ENCODE measurements at places on chromosomes 3 and 15.
A peak's percentile ranks its signal among the peaks of the same experiment; 100 is the strongest.

GRCh38 chr3:194588741-194589140, 44.5 kb downstream of the TMEM44 start:
- DNase-seq: no peak

GRCh38 chr3:38005076-38006020, 14.8 kb downstream of the VILL start:
- no peak for DNase-seq

DNA sequence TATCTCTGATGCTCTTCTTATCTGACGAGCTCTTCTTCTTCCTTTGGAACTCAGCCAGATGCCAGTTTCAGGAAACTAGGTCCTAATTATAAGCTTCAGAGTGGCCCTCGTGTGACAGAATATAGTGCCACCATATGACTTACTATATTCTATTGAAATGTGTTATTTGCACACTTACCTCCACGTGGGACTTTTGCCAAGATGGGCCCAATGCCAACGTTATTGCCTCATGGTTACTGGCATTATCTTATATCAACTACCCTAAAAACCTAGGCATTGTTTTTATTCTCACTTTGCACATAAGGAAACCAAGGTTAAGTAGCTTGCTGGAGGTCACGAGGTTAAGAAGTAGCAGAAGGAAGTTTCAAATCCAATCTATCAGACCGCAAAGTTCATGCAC, 71.3 kb upstream of the SLCO3A1 start:
- no peak for DNase-seq

DNA sequence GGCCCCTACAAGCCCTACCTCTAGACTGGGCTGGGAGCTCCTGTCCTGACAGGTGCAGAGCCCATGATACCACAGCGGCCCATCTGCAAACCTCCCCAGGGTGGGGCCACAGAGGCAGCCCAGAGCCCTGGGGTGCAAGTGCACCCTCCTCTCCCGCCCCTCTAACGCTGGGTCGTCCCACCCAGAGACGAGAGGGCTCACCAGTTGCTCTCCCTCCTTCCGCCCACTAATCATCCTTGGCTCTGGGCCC, 742 bp downstream of the TNK2 start:
- peak; percentile 20 for DNase-seq

DNA sequence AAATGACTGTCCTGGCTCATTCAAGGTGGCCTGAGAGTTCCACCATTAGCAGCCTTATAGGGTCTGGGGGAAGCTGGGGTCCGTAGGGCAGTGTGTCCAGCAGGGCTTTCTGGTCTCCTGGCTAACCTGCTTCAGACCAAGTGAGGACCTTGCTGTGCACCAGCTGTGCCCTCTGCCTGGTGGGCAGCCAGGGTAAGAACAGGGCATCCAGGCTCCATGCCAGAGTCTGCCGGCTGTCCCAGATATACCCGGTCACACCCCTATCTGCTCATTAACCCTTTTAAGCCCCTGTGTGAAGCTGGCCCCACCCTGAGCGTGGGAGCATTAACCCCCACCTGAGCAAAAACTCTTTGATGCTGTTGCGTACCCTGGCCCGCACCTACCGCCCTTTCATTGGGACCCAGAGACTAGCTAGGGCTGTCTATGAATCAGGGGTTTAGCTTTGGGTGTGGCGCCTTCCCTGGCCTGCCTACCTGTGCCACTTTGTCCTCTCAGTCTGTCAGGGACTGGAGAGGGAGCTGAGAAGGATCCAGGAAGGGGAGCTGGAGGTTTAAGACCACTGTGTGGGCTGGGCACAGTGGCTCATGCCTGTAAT, 17.6 kb downstream of the SEMA3F start:
- DNase-seq: no peak

DNA sequence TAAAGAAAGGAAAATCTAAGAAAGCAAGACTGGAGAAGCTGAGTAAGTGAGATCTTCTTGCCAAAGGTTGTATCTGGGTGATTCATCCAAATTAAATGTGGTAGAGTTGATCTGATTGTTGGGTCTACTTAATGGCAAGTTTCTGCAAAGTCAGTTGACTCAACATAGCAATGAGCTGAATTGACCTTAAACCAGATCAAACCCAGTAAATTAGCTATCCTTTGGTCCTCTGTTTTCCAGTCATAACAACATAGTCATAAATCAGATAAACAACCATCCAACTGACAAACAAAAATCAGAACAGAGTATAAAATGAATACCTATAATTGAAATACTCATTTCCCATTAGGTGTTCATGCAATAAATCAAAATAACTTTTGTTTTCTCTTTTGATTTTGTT, 142.6 kb upstream of the CFAP20DC start:
- no peak for DNase-seq

DNA sequence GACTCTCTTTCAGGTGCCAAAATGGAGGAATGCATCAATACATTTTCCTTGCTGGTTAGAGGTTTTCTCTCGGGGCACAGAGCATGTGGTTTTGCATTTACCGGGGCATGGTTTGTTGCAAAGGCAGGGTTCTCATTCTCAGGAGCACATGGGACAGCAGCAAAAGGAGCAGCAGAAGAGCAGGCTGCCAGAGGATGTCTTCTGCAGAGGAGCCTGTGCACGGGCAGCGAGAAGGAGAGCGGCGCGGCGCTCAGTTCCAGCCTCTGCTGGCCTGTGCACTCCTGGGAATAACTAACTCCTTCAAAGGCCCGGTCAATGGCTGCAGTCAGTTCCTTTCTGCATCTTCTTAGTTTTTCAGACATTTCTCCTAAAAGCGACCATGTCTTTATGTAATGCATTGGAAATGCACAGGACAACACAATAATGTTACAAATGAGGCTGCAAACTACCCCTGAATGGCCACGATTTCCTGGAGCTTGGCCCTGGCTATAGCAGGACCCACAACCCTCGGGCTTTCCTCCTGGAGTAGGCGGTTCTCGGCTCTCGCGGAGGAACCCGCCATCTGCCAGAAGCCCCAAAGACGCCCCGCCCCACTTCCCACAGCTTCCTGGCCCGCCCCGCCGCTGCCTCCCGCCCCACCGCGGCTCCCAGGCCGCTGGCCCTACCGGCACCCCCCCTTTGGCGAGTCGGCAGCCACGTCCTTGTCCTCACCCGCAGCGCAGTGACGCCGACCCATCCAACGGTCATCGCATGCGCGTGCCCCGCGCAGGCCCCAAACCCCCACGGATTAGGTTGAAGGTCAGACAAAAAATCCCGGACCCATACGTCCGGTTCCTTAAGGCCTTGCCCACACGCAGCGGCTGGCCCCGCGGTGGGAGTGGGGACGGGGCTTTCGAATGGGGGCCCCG, at the start of gene C3orf62:
C3orf62 (minus strand) TSS at position 758 of the 908 bp plus-strand sequence; CDS start at position 398, 360 bp downstream.
- peak; percentile 60 for DNase-seq

- DNase-seq: no peak
These were observed 314.8 kb downstream of the DIPK2A start for GRCh38 chr3:144286235-144286910.

All from stimulated activated CD4-positive, alpha-beta T cell treated with anti-CD3 and anti-CD28 coated beads, Interleukin-15, amount 100 ng/mL, for 1 hour (primary cell).